ENCODE measurements at places on chromosomes 13 and 19.

GRCh38 chr19:48154003-48154402 lies 16.1 kb downstream of the LIG1 start:
- peaks cover 26% of the 10 kb centered on the region for H3K36me3 ChIP-seq
- H3K4me1 ChIP-seq: no peaks in the 10 kb centered on the region
- no peak overlapping the region for H3K4me3 ChIP-seq
- H3K27me3 ChIP-seq: no peaks in the 10 kb centered on the region
- DNase-seq: no peak
- no peak overlapping the region for H3K27ac ChIP-seq

- H3K4me3 ChIP-seq: no peak overlapping the region
- H3K36me3 ChIP-seq: no peaks in the 10 kb centered on the region
- H3K27ac ChIP-seq: no peak overlapping the region
- H3K4me1 ChIP-seq: no peaks in the 10 kb centered on the region
These were observed 85.9 kb downstream of the SLITRK1 start for GRCh38 chr13:83796364-83796763.

DNA sequence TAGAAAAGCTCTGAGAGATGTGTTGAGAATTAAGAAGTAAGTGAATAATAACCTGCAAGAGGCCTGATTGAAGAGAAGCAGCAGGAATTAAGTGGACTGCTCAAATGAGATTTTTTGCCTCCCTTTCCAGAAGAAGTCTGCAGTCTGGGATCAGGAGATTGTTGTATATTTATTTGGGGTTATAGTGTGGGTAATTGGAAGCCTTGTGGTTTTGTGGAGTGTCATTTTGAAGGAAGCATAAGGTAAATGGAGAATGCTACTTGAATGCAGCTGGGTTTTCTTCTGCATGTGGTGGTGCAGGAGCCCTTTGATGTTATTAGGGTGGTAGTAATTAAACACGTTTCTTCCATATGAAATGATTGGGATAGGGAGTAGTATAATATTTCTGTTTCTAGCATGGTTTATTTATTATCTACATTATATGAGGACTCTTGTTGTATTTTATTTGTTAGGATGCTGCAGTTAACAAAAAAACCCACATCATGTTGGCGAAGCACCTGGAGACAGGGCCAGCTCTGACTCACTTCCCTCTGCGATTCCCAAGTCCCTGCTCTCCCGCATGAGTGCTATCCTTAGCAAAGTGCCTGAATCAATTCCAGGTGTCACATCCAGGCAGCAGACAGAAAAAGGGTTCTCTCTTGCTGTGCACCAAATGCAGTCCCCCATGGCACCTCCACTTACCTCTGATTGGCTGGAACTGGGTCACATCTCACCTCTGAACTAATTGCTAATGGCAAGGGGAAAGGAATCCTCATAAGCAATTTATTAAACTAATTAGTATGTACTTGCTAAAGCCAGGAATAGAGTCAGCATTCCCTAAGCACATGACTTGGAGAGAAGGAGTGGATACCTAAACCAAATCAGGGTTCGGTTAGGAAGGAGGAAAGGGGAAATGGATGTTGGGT lies 54.8 kb downstream of the DGKH start:
- peaks cover 7% of the 10 kb centered on the region for H3K4me1 ChIP-seq
- no peak for DNase-seq
- H3K27ac ChIP-seq: no peak overlapping the region
- H3K27me3 ChIP-seq: no peaks in the 10 kb centered on the region
- no peak overlapping the region for H3K4me3 ChIP-seq

DNA sequence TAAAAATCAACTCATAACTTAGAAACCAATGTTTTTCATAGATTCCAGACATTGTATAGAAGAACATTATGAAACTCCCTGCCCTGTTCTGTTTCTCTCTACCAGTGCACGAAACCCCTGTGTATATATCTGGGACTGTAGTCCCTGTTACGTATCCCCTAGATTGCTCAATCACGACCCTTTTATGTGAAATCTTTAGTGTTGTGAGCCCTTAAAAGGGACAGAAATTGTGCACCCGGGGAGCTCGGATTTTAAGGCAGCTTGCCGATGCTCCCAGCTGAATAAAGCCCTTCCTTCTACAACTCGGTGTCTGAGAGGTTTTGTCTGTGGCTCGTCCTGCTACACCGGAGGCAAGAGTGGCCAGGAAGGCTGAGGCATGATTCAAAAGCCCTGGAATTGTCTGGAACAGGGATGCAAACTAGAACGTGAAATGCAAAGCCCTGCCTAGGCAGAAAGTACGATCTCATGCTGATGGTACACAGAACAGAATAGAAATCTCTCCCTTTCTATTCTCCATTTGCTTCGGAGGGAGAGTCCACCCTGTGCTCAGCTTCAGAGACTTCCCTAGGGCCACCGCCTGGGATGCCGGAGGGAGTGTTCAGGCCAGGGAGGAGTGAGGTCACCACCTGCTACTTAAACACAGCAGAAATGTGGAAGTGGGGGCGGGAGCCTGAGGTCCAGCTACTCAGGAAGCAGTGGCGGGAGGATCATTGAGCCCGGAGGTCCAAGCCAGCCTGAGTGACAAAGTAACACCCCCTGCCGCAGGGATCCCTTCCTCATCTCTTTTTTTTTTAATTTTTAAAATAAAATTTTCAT lies 758 bp upstream of the ZNF888 start:
- no peaks in the 10 kb centered on the region for H3K27me3 ChIP-seq
- H3K36me3 ChIP-seq: peaks cover 14% of the 10 kb centered on the region

- H3K4me3 ChIP-seq: no peak overlapping the region
- no peak overlapping the region for H3K27ac ChIP-seq
- DNase-seq: no peak
- H3K27me3 ChIP-seq: peaks cover 71% of the 10 kb centered on the region
These were observed 341.9 kb downstream of the KCNRG start for GRCh38 chr13:50357136-50357535.

DNA sequence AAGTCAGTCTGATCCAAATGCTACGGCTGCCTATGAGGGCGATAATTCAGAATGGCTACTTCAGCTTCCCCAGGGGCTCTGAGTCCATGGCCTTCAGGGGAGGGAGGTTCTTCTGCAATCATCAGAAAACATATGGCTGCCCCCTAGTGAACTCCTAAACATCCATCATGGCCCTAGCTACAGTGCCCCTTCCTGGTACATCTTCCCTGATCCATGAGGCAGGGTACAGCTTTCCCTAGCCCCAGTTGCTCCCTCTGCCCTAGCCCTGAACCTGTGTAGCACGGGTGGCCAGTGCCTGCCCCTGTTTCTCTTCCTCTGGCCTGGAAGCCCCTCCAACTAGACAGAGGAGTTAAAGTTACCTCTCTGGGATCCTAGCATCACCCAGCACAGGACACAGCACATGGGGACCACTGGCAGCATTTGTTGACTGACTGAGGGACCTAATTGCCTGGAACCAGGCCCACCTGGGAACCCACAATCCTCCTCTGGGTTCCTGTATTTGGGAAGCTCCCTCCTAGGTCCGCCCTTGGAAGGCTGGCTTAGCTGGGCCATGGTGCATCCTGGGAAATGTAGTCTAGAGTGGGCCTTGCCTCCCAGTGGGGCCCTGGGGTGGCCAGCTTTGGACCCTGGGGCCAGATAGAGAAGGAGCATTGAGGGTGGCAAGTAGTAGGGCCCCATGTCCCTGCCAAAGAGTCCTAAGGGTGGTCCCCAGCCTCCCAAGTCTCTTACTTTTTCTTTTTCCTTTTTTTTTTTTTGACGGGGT lies 17.7 kb upstream of the SEMA6B start:
- H3K36me3 ChIP-seq: no peaks in the 10 kb centered on the region
- no peak overlapping the region for H3K4me3 ChIP-seq
- H3K4me1 ChIP-seq: peaks cover 22% of the 10 kb centered on the region
- H3K27me3 ChIP-seq: peaks cover 50% of the 10 kb centered on the region

DNA sequence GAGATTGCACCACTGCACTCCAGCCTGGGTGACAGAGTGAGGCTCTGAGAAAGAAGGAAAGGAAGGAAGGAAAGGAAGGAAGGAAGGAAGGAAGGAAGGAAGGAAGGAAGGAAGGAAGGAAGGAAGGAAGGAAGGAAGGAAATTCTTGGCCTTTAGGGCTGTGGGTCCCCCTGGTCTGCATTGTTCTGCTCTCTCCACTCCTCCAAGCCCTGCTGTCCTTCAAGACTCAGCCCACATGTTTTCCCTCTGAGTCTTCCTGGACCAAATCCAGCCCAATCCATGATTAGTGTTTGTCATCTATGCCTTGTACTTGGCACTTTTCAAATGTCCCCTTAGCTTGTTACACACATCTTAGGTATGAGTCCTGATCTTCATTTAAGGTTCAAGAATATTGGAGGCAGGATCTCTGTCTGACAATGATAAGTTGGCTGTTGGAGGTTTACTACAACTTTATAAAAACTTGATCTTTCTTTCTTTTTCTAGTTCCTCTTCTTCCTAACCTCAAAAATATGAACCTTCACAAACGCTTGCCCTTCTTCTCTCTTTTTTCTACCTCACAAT lies 48.8 kb upstream of the INTS6 start:
- no peak for DNase-seq
- H3K4me3 ChIP-seq: peak overlapping the region; percentile 69
- H3K27me3 ChIP-seq: peaks cover 18% of the 10 kb centered on the region
- peaks cover 37% of the 10 kb centered on the region for H3K4me1 ChIP-seq
- peak overlapping the region; percentile 82 for H3K27ac ChIP-seq

DNA sequence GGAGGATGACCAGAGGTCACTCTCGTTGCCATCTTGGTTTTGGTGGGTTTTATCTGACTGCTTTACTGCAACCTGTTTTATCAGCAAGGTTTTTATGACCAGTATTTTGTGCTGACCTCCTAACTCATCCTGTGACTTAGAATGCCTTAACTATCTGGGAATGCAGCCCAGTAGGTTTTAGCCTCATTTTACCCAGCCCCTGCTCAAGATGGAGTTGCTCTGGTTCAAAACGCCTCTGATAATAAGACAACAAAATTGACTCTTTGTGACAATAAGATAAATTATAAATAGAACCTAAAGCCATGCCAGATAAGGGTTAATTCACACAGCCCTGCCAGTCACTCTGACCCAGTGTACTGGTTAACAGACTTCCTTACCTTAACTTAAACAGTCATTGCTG lies 267.7 kb upstream of the MAB21L1 start:
- no peaks in the 10 kb centered on the region for H3K4me1 ChIP-seq
- no peak overlapping the region for H3K4me3 ChIP-seq
- no peaks in the 10 kb centered on the region for H3K27me3 ChIP-seq
- H3K27ac ChIP-seq: no peak overlapping the region

DNA sequence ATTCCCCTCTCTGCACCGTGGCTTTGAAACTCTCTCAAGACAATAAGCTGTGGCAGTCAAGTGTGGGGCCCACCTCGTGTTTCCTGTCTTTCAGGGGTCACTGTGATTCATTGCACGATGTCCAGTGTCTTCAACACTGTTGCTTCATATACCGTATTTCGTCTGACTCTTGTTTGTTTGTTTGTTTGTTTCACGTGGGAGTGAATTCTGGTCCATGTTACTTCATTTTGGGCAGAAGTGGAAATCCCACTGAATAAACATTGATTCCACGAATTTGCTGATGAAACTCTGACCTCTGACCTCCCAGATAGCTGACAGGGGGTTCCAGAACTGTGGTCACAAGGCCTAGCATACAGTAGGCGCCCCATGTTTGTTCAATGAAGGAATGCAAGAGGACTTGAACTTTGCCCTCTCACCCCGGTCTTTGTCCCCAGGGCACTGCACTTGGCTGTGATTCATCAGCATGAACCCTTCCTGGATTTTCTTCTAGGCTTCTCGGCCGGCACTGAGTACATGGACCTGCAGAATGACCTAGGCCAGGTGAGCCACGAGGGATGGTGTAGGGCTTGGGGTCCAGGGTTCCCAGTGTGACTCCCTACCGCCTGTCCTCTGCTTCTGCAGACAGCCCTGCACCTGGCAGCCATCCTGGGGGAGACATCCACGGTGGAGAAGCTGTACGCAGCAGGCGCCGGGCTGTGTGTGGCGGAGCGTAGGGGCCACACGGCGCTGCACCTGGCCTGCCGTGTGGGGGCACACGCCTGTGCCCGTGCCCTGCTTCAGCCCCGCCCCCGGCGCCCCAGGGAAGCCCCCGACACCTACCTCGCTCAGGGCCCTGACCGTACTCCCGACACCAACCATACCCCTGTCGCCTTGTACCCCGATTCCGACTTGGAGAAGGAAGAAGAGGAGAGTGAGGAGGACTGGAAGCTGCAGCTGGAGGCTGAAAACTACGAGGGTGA lies 5.1 kb downstream of the NFKBIB start:
- no peak overlapping the region for H3K27ac ChIP-seq
- H3K4me1 ChIP-seq: peaks cover 12% of the 10 kb centered on the region
- no peaks in the 10 kb centered on the region for H3K27me3 ChIP-seq
- H3K4me3 ChIP-seq: no peak overlapping the region
- no peak for DNase-seq

DNA sequence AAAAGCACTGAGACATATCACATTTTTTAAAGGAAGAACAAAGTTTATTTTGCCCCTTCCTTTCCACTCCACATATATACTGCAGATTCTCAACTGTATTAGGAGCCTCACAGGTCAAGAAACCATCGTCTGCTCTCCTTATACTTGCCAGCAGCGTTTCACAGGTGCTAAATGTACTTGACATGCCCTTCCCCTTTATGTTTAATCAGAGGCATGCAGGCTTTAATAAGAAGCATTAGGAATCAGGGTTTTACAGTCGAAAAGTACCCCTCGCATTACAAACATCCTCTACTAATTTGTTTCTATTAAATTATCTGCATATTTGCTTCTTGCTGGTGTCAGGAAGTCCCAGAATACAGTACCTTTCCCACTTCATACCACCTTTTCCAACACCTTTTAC lies 3.7 kb upstream of the RAP2A start:
- H3K4me1 ChIP-seq: peaks cover 13% of the 10 kb centered on the region
- no peak for DNase-seq
- no peak overlapping the region for H3K4me3 ChIP-seq
- H3K27ac ChIP-seq: no peak overlapping the region
- H3K36me3 ChIP-seq: no peaks in the 10 kb centered on the region

DNA sequence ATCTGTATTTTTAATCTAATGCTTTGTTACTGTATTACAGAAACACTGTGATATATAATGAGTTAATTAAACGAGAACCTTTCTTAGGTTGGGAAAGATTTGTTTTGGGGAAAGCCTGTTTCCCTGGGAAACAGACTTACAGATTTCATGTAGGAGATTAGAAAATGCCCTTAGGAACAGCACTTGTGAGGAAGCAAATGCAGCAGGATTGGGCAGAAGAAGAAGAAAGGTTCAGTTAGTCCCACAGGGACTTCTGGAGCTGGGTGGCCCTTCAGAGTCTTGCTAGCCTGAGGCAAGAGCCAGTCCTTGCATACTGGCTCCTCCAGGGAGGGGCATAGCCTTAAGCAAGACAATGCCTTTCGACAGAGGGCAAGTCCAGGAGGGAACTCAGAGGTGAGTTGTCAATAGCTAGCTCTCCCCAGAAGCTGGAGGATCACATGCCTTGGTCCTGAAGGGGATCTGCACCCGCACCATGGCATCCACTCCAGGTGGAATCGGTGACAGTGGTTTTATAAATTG lies 36.8 kb downstream of the N4BP2L1 start:
- peaks cover 7% of the 10 kb centered on the region for H3K36me3 ChIP-seq
- H3K4me1 ChIP-seq: peaks cover 11% of the 10 kb centered on the region
- H3K27ac ChIP-seq: no peak overlapping the region
- DNase-seq: no peak
- H3K4me3 ChIP-seq: no peak overlapping the region

GRCh38 chr19:19475015-19475765 lies 40.2 kb downstream of the TSSK6 start:
- no peaks in the 10 kb centered on the region for H3K27me3 ChIP-seq
- peaks cover 83% of the 10 kb centered on the region for H3K4me1 ChIP-seq
- H3K36me3 ChIP-seq: peaks cover 5% of the 10 kb centered on the region
- DNase-seq: no peak
- peak overlapping the region; percentile 55 for H3K27ac ChIP-seq

- H3K4me3 ChIP-seq: no peak overlapping the region
- no peaks in the 10 kb centered on the region for H3K27me3 ChIP-seq
- DNase-seq: no peak
- H3K4me1 ChIP-seq: no peaks in the 10 kb centered on the region
- H3K36me3 ChIP-seq: no peaks in the 10 kb centered on the region
These were observed 844.9 kb downstream of the OLFM4 start for GRCh38 chr13:53873558-53873957.

Data from activated T-cell treated with anti-CD3 and anti-CD28 coated beads, Interleukin-2, amount 50 U/mL, for 72 hours (primary cell).